Naive thymus-derived CD8-positive, alpha-beta T cell (primary cell): ENCODE measurements at places on chromosomes 3 and 15.

GRCh38 chr15:64144565-64145281, 6.8 kb upstream of the SNX22 start:
- no peaks in the 10 kb centered on the region for H3K27me3 ChIP-seq
- no peak overlapping the region for H3K4me3 ChIP-seq
- H3K36me3 ChIP-seq: no peaks in the 10 kb centered on the region
- no peak overlapping the region for H3K27ac ChIP-seq
- peaks cover 9% of the 10 kb centered on the region for H3K4me1 ChIP-seq

DNA sequence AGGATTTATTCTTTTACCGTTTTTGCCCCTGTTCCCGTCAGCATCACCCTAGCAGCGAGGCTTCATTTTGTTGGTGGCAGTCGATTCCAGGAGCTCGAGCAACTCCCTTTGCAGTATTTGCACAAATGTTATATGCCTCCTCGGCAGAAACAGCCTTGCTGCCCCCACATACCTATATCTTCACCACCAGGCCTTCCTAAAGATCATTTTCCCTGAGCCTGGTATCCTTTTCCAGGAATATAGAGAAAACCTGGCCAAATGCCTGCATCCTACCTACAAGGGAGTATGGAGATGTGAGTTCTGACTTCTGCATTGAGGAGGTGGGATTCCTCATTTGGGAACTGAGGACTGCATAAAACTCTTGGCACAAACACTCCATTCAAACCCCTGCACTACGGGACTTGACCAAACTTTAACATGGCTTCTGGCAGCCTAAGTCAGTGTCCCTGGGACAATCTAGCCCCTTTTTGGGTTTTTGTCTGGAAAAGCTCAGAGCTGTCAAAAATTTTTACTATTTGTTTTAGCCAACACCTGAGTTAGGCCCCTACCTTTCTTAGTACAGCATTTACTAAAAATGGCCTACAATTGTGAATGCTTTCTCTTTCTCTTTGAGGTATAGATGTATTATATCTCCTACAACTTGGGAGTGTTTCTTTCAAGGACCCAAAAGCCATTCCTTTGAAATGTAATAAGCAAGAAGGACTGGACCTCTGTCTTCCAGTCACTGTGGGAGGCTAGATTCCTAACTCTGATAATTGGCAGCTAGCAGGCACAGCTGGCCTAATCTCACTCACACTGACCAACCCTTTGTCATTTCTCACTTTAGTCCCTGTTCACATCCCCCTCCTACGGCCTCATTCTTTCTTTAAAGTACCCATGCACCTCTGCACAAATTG, 12.1 kb upstream of the UBE2Q2 start:
- DNase-seq: no peak
- H3K36me3 ChIP-seq: no peaks in the 10 kb centered on the region
- no peak overlapping the region for H3K27ac ChIP-seq
- peaks cover 3% of the 10 kb centered on the region for H3K4me1 ChIP-seq

DNA sequence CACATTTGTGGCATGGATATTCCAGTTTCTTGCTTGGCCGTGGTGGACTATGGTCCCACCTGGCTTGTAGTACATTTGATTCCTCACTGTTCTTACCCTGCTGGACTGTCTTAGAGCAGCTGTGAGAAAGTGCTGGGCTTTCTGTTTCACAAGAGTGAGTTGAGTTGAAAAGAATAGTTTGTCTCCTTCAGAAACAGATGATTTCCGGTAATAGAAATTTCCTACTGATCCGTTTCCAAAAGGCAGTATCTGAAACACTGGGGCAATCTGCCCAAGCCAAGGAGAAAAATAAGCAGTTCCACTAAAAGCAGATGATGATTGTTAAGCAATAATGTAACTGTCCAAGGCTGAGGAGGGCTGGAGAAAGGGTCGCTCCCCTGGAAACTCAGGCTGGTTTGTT, 96.0 kb downstream of the SUCLG2 start:
- peaks cover 30% of the 10 kb centered on the region for H3K36me3 ChIP-seq
- no peak overlapping the region for H3K4me3 ChIP-seq
- DNase-seq: no peak
- H3K27ac ChIP-seq: no peak overlapping the region
- H3K4me1 ChIP-seq: peaks cover 45% of the 10 kb centered on the region
- H3K27me3 ChIP-seq: no peaks in the 10 kb centered on the region

DNA sequence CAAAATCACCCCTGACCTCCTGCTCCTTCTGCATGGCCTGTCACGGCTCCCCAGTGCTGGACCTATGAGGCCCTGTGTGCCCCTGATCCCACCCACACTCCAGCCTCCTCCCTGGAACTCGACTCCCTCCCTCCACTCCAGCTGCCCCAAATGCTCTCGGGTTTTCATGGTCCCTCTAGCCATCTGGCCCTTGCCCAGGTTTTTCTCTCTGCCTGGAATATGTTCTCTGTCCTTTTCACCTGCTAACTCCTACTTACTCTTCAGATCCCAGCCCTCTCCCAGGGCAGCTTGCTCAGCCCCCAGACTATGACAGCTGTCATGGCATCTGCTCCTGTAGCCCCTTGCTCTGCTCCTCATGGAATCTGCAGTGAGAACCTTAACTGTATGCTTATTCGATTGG, 30.3 kb downstream of the DUSP7 start:
- H3K4me3 ChIP-seq: no peak overlapping the region
- no peak for DNase-seq
- H3K27me3 ChIP-seq: no peaks in the 10 kb centered on the region
- no peaks in the 10 kb centered on the region for H3K4me1 ChIP-seq
